ENCODE measurements at places on chromosomes 7 and 10.

DNA sequence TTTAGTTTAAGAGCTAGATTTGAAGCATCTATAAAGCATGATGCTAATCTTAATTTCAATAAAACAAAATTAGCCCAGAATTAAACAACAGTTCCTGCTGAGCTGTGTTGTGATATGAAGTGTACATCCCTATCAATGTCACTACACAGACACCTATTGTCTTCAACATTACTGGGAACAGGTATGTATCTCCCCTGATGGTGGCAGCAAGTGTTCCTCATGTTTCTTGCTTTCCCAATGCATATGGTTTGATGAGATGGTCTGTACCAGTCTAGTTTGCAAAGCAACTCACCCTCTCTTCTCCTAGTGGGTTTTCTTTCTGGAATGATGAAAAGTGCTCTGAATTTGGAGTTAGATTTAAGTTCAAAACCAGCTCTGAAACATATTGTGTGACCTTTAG is 38.1 kb downstream of the TSPAN12 start:
- no peak for DNase-seq

DNA sequence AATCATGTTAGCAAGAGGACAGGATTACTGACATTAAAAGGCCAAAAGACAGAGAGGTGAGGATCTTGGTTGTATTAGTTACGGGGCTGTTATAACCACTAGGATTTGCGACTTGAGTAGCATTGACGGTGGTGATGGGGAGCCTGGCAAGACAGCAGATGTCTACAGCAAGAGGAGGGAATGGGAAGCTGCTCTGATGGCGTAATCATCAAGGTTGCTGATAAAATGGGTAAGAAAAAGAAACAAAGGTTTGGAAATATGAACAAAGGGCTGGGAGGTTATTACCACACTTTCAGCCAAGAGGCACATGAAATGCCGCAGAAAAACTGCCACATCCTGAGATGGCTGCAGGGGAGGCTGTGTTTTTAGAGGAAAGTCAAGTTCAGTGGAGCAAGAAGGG is 33.9 kb downstream of the TMEM229A start:
- no peak for DNase-seq

DNA sequence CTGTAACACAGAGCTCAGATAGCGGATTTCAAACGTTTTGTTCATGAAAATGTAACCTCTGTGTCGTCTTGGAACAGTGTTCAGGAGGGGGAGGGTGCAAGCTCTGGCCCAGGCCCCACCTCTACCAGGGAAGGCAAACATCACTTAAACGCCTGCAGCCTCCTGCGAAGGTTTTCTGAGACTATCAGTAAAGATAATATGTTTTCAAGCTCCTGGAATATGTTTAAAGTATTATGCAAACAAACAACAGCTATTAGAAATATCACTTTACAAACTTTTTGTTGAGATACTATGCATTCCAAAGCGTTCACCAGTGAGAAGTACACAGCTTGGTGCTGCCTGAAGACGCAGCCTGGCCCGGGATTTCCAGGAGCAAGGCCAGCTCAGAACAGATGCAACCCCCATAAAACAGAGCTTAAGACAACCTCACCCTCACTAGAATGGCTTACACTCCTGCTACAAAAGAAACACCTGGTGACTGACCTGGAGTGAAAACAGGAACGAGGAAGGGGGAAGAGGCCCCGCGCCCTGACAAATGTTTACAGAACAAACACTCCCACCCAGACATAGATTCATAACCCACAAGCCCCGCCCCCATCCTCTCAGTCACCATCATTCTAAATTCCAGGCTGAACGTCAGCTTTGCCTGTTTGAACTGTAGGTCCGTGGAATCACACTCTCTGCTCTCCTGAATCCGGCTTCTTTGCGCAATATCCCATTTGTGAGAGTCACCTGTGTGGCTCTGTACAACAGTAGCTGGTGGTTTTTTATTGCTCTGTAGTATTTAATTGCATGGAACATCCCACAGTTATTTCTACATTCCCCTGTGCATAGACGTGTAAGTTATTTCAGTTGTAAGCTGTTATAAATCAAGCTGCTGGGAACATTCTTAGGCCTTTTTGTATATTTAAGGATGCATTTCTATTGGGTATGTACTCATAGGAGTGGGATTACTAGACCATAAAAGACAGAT is 155.0 kb downstream of the PTPRN2 start:
- DNase-seq, result no peak

- no peak for DNase-seq
Measured at GRCh38 chr7:44693641-44694313, 54.9 kb upstream of the ZMIZ2 start.

DNA sequence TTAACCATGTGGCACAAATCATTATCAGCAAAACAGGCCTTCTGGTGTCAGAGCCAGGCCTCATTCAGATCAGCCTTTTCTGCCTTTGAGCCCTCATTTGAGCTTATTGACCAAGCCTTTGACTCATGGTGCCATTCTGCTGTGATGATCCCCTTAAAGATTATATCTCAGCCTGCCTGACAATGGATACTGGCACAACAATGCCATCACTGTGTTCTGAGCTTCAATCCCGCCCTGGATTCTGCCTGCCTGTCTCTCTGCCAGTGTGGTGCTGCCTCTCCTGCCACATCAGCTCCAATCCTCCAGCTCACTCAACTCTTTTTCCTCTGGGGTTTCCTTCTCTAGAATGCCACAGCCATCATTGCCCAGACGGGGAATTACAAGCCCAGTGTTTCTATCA is 52.6 kb downstream of the SRI start:
- no peak for DNase-seq

GRCh38 chr10:62631241-62631640 is 173.3 kb upstream of the ADO start:
- DNase-seq, result no peak

DNA sequence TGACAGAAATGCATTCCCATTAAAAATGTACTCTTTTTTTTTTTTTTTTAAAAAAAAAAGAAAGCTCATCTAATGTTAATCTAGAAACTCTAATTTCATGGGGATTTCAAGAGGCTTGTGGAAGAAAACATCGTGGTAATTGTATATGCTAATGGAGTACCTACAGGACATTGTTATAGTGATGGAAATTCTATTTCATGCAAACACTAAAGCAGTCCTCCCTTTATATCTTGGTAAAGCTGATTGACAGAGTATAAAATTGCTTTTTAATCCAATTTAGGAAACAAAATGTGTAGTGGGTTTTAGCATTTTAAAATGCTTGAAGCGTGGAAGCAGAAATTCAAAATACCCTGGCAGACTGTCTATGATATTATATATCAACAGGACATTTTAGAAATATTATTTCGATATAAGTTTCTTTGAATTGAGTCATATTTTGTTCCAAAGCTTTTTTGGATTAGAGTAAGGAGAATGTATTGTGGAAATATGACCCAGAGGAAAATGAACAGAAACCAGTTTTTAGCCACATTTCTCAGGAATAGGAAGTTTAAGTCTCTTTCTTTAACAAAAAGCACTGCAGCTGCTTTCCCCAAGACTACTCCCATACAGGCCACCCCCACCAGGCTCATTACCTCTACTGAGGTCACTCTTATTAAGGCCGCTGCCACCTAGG is 121.9 kb downstream of the WNT2 start:
- no peak for DNase-seq

GRCh38 chr10:74072503-74072902 is 74.6 kb downstream of the VCL start:
- no peak for DNase-seq

DNA sequence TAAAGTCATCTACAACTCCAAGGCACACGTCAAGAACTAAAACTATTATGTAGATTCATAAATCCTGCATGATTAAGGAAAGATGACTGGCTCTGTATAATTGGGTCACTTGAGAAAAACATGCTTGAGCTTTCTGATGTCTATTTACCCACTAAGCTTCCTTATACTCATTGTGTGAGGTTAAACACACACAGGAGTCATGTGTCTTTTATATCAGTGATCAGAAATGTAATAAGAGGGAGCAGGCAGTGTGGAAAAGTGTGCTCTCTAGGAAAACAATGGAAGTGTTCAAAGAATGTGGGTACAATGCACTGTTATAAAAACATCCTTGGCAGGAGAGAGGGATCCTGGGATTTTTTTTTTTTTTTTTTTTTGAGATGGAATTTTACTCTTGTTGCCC is 108.6 kb upstream of the ARID5B start:
- no peak for DNase-seq

DNA sequence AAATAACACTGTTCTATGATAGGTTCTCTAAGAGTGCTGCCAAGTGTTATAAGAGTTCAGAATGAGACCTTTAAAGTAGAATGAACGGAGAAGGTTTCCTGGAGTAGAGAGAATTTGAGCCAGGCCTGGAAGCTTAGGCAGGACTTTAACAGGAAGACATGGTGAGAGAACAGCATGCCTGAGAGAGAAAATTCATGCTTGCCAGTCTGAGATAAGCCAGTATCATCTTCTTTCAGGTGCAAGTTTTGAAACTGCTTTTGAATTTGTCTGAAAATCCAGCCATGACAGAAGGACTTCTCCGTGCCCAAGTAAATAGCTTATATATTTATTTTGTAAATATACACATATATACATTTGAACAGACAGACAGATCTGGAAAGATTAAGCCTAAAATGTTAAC is 22.1 kb downstream of the ARMC10 start:
- no peak for DNase-seq
